CD4-positive, alpha-beta T cell treated with Interleukin-12 subunit alpha and Interleukin-12 subunit beta, for 1 hour (primary cell): ENCODE measurements at places on chromosomes 1 and 21.

DNA sequence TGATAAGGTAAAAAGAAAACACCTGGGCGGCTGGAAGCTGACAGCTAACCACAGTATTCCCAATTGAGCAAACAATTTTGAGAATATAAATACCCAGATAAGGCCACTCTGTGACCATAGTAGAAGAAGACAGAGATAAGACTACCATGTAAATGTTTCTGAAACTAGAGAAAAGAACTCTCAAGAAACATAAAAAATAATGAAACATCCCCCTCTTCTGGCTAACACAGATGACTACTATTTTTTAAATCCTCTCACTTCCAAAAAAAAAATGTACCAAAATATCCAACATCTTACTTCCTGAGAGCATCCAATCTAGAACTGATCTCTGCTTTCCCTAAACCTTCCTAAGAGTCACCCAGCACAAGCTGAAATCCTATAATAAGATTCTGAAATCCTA, 125.9 kb downstream of the HFM1 start:
- no peak for DNase-seq

DNA sequence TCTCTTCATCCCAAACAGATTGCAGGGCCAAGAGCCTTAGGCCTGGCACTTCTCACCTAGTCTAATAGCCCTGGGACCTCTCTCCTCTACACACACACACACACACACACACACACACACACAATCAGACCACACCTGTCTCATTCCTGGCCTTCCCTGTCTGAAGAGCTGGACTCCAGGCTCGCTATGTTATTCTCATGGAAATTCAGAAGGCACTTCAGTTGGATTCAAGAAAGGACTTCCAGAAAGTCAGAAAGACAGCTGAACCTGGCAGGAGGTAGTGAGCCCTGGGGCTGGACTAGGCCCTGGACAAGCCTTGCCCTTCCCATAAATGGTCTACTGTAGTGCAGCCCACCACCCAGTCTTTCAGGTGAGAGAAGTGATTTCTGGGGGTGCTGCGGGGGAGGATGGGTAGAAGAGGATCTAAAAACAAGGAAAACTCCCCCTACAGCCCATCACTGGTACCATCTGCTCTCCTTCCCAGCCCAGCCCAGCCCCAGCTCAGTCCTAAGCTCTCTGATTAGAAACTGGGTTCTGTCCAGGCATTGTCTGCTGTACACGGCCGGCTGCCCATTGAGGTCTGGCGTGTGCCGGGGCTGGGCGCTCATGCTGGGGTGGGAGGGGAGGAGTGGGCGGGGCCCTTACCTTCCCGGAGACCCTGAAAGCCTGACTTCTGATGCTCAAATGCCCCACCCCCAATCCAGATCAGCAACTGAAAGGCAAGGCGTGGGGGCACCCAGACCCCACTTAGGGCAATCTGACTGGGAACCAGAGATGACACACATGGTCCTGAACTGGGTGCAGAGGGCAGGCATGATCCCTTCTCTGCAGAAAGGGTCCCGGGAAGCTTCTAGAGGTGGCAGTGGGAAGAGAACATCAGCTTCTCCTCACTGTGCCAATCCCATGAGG, 2.5 kb downstream of the KIF21B start:
- peak; percentile 49 for DNase-seq

- DNase-seq = no peak
Observed at GRCh38 chr1:60055336-60055735, 18.2 kb downstream of the C1orf87 start.

- no peak for DNase-seq
Observed at GRCh38 chr1:8892026-8892425, 13.5 kb upstream of the ENO1 start.

GRCh38 chr1:116674011-116674531, 6.5 kb upstream of the IGSF3 start:
- DNase-seq = no peak

DNA sequence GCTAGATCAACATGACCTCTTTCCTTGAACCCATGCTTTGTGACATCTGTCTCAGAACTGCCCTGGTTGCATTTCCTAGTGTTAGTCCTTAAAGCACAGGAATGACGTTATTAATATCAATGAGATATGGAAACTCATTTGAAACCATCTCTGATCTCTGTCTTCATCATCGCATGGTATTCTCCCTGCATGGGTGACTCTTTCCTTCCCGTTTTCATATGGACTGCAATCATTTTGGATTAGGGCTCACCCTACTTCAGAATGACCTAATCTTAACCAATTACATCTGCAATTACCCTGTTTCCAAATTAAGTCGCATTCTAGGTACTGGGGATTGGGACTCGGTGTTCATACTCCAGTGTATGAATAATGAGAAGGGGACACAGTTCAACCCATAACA, 41.7 kb upstream of the DISC1 start:
- no peak for DNase-seq

DNA sequence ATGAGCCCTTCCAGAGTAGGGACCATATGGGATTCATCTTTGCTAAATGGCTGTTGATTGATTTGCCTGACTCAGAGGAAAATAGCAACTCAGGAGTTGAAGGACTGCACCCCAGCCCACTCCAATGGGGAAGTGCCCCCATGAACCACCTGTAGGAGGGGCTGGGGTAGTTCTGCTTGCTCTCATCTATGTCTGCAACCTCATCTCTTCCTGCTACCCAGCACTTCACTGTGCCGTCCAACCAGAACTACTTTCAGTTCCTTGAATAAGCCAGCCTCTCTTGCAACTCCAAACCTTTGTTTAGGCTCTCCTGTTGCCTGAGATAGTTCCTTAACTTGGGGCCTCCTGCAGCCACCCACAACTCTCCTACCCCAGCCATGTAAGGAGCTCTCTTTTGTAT, 26.6 kb downstream of the BEND5 start:
- DNase-seq = no peak

- DNase-seq = no peak
Observed at GRCh38 chr1:81799939-81800694, 617 bp upstream of the ADGRL2 start.

- DNase-seq = no peak
Observed at GRCh38 chr1:174702011-174702410, 254.2 kb downstream of the GPR52 start.

- DNase-seq = no peak
Observed at GRCh38 chr1:45200435-45200834, 6.0 kb downstream of the ZSWIM5 start.

GRCh38 chr1:53631622-53632310, 107.2 kb downstream of the GLIS1 start:
- DNase-seq = no peak

DNA sequence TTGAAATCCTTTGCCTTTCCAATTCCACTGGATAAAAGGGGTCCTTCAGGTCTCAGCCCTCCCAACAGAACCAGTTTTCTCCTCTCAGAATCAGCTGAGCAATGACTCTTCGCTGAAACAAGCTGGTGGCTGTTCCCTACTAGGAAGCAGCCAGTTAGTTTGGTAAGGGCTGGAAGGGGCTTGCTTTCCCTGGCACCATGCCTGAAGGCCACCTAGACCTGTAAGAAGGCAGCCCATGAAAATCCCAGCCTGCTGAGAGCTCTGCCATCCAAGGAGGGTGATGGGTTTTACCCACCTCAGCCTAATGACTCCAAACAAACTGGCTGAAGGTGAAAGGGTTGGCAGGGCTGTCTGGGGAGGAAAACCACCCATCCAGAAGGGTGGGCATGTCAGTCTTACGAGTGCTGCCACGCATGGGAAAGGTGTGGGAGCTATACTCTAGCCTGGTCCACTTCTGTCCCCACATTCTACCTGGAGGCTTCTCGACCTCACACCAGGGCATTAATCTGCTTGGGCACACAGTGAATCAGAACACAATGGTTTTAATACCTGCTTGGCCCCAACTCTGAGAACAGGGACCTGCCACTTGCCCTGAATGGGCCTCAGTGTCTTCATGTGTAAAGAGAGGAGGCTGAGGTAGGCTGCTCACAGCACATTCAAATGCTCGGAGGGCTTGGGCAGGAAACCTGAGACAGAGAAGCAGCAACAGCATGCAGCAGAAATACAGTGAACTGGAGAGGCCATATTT, 53.0 kb downstream of the CD46 start:
- no peak for DNase-seq

DNA sequence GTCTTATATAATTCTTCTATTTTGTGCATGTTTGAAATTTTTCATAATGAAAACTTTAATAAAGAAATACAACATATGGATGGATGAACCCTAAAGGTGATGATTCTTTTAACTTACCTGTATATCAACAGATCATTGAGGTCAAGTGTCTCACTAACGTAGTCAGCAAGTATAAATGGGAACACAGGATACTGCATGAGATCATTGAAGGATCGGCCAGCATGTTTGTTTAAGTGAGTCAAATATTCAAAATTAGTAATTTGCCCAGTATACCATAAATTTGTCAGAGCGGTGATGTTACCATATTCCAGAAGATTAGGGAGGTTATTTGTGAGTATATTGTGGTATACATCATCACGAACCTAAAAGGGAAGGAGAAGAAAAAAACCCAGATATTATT, 71.0 kb upstream of the GNG4 start:
- no peak for DNase-seq

DNA sequence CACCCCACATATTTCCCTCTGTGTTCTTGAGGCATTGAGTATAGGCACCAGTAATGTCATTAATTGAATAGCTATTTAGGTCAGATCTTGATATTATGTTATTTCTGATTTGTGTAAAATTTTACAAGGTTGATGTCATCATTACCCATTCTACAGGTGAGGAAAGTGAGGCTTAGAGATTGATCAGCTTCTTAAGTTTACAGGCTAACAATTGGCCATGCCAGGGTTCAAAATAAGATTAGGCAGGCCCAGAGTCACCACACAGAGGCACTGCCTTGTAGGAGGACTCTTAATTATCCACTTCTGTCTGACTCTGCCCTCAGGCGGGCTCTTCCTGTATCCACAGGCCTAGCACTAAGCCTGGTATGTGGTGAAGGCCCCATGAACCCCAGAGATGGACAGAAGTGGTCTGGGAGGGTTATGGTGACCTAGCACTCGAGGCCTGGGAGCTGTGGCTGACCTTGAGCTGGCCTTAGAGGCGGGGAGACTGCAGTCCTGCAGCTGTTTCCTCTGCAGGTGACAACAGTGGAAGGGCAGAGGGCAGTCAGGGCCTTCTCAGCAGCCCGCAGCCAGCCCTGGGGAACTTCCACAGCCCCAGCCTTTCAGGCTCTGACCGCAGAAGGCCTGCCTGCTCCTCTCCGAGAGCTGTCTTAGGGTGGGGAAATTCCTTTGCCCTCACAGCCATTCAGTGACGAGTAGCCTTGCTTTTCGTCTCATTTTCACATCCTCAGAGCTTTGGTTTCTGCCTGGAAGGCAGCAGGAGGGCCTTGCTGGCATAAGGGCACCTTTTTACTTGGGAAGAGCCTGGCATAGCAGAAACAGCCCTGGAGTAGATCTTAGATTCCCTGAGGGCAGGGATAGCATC, 12.2 kb downstream of the ZDHHC18 start:
- DNase-seq = peak; percentile 79

GRCh38 chr1:209134001-209134400, 449.5 kb upstream of the CAMK1G start:
- DNase-seq = no peak

GRCh38 chr1:55420929-55421716, 206.0 kb upstream of the USP24 start:
- DNase-seq = no peak

- no peak for DNase-seq
Observed at GRCh38 chr1:70033266-70033873, 172.0 kb downstream of the LRRC40 start.

DNA sequence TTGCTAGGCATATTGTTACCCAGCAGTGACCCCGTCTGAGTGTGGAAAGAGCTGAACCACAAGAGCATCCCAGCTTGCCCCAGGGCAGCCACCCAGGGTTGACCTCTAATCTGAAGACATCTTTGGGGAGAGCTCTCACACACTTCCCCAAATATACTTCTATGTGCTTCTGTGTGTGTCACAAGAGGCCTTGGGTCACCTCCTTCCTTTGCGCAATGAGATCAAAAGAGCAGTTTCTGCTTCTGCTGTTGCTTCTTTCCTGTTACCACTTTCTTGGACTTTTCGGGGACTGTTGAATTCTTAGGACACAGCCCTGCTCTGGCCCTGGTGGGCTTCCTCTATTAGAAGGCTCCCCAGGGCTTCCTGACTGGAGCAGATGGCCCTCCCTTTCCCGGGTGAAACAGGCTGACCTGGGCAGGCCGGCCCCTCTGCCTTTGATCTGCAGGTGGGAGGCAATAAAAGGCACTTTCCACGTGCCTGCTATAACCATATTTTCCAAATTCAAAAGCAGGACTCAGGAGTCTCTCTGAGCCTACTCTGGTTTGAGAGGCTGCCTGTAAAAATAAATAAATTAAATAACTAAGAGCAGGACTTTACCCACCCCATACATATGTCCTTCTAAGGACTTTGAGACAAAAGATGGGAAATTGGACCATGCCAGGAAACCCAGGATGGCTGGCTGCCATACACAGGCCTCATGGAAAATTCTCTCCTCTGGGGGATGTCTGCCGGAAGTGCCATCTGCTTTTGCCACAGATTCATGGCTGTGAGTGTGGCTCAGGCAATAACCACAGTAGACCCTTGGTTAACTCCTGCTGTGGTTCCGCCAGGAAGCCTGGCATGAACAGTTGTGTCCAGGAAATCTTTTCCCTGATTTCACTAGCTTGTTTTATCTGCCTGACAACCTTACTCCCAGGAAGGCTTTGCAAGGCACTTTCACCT, 28.3 kb upstream of the RCSD1 start:
- peak; percentile 37 for DNase-seq

DNA sequence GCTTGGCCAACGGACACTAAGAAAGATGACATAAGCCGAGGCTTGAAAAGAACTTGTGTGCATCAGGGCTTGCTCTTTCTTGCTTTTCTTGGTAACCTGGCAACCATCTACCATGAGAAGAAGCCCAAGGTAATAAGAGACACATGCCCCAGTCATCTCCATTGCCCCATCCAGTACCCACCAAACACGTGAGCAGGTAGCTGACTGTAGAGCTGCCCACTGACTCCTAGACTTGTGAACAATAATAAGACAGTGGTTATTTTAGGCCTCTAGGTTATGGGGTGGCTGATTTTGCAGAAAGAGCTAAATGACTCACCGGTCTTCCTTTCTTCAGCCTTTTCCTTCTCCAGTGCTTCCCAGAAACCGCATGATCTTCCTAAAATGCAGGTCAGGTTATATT, 105.0 kb upstream of the JUN start:
- no peak for DNase-seq

DNA sequence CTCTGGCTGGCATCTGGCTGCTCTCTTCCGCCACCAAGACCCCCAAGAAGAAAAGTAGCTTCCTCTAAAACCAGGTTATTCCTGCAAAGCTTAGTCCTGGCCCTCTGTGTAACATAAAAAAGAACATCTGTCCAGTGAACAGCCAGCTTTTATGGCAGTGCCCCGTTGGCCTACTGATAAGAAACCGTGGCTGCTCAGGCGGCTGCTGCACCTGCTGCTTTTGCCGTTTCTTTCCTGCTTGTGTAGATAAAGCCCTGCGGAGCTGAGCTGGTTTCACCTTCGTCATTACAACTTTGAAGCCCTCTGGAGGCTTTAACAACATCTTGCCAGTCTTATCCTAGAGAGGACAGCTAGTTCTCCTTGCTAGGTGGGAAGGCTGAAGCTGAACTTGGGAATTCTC, 20.5 kb downstream of the ELAPOR1 start:
- no peak for DNase-seq

DNA sequence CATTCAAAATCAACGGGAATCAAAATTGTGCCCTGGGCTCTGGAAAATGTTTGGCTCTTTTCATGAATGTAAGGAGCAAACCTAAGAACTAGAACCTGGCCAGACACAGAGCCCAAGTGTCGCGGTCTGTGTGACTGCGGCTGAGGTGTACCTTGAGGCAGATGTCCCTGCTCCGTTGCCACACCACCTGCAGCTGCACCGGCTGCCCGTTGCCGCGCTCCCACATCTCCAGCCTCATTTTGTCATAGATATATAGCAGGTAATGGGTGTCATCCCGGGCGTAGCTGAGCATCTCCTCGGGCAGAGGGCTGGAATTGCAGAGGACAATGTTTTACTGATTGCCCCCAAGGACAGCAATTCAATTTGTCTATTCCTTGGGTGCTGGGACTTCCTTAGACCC, 18.7 kb downstream of the EXOSC10 start:
- DNase-seq = no peak
